Activated CD8-positive, alpha-beta memory T cell treated with anti-CD3 and anti-CD28 coated beads for 4 hours (primary cell): ENCODE measurements at places on chromosomes 12 and 14.

DNA sequence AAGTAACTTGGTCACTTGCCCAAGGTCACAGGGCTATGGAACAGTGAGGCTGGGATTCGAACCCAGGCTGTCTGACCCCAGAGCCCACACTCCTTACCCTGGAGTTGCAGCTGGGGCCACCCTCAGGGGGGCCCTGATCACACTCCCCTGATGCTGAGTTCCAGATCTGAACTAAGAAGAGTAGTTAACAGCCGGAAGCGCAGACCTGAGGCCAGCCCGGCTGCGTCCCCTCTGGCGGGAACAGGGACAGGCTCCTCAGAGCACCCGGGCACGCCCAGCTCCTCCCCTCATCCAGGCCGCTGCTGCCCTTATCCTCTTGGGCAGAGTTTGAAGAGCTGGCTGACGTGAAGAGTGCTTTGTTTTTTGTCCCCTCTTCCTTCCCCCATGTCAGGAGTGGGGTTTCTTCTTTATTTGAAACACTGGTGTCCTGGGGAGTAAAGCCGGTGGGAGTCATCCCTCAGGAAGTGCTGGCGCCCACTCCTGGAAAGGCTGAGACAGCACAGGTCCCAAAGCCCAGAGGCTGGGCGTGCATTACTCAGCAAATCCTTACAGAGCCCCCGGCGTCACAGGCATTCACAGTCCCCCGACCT is 8.7 kb downstream of the PHB2 start:
- no peak for DNase-seq

DNA sequence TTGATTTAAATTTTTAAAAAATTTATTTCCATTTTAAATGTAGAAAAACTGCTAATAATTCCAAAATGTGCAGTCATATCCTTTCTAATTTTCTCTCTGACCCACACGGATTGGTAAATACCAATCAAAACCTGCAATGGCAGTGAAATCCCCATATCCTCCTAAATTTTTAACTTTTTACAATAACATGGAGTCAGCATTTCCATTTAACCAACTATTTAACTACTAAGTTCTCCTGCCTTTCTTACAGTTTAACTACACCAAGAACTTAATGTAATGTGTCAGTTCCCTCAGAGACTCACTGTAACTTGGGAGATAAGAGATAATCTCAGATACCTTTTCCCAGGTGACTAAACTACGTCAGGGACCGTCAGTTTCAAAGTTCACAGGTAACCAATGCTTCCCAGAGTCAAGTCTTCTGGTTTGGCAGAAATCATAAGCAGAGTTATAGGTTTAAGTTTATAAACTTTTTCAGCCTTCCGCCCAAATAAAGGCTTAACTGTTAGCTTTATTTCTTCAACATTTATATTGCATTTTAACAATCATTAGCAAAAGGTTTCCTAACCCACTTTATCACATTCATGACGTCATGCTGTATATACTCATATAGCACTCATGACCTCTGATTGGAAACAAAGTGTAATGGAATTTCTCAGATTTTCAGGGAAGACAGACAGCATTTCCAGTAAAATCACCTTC is 7.6 kb downstream of the KRAS start:
- DNase-seq: no peak

DNA sequence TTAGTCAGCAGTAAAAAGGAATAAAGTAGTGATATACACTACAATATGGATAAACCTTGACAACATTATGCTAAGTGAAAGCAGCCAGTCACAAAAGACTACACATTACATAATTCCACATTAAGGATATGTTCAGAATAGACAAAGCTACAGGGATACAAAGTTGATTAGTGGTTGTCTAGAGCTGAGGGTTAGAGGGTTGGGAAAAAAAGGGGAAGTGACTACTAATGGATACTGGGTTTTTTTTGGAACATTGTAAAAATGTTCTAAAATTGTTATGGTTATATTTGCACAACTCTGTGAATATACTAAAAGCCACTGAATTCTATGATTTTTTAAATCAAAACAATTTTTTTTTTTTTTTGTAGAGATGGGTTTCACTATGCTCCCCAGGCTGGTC is 4.8 kb upstream of the NGDN start:
- DNase-seq: no peak

- no peak for DNase-seq
Observed at GRCh38 chr12:57098546-57098945, 9.6 kb downstream of the NAB2 start.

GRCh38 chr12:118307069-118307954 is 65.4 kb downstream of the TAOK3 start:
- peak; percentile 6 for DNase-seq

DNA sequence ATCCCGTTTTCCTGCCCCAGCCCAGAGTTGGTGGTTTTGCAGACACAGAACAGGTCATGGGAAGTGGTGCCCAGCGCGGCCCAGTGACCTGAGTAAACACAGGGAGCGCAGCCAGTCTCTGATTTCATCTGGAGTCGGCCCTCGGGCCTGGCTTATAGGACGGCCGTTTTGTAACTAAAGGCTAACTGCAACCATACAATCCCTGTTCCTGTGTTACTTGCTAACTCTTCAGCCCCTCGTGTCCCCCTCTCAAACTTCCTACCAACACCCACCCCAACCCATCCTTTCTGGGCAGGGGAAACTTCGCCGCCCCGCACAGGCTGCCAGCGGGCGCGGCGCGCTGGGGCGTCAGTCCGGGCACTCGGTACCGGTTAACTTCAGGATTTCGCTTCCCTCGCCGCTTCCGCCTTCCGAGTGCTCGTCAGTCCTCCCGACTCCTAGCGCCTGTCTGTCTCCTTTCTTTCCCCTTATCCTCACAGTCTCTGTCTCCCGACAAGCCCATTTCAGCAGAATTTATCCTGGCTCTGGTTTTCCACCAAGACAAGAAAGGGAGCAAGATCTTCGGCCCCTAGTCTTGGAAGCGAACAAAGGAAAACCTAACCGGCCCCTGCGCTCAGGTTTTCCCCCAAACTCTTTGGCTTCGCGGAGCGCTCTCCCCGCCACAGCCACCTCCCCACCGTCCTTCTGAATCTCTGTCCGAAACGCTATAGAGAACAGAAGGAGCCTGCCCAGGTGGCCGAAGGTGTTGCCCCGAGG is 2.0 kb downstream of the SIX1 start:
- no peak for DNase-seq

DNA sequence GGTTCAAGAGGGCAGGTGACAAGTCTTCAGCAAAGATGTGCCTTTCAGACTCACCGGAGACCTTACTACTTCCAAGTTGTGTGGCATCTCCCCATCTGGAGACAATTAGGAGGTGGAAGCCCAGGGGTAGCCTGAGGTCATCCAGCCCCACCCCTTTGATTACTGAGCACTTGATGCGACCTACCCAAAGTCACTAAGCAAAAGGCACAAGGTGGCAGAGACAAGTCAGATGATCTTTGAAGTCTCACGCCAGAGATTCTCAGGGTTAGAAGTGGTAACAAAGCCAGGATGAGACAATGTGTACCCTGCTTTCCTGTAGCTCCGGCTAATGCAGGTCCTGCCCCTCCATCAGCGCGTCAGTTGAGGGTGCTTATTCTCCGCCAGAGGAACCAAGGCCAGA is 1.4 kb upstream of the FOXN3 start:
- DNase-seq: no peak

- no peak for DNase-seq
Observed at GRCh38 chr12:25248137-25248536, 2.6 kb downstream of the KRAS start.

DNA sequence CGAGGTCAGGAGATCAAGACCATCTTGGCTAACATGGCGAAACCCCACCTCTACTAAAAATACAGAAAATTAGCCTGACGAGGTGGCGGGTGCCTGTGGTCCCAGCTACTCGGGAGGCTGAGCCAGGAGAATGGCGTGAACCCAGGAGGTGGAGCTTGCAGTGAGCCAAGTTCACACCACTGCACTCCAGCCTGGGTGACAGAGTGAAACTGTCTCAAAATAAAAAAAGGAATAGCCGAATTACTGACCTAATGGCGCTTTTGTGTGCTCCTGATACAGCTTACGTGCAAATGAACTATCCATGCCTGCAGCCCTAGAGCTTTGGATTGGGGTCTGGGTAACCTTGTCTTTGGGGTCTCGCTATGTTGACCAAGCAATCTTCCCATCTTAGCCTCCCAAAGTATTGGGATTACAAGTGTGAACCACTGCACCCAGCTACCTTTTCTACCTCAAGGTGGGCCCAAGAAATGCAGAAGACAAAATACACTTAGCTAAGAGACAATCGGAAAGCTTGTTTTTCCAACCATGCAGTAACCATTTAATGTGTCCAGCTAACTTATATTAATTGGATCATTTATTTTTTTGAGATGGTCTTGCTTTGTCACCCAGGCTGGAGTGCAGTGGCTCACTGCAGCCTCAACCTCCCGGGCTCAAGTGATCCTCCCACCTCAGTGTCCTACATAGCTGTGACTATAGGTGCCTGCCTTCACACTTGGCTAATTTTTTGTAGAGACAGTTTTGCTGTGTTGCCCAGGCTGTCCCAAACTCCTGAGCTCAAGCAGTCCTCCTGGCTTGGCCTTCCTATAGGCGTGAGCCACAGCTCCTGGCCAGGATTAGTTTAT is 5.5 kb downstream of the PABPN1 start:
- no peak for DNase-seq

DNA sequence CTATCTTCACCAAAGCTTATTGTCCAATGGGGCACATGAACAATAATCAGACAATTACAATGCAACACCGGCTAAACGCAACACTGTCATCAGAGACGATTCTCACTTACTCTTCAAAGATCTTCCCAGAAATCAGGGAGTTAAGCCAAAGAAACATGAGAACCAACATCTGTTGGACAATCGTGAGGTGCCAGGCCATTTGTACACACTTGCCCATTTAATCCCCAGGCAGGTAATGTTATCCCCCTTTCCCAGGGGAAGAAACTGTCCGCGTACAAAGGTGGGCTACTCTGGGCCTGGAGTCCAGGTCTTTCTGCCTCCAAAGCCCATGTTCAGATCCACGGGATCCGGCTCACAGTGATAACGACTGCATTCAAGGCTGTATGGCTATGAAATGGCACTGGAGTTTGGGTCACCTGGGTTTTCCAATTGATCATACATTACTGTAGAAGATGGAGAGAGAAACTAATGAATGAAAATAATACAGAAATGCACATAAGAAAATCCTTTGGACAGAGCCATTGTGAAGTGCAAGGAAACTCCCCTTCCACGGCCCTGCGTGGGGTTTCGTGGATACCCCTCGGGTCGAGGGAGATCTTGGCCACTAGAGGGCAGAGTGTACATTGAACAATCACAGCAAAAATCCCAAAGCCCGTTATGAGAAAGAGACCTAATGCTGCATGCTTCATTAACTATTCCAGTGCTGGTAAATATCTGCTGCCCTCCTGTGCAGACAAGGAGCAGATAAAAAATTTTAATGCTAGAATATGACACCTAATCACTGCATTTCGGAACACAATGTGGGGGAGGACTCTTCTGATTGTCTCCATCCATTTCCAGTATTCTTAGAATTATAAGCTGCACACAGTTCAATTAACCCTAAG is 111.4 kb downstream of the EGLN3 start:
- DNase-seq: peak; percentile 19
